ENCODE measurements at places on chromosomes 3 and 15. TPM values are rescaled to one million over a fixed set of nuclear protein-coding genes. Genes with fewer than 3 reads are reported as not detected.

GRCh38 chr15:23828786-23829185 is 141.7 kb upstream of the NDN start:
- H3K27me3 ChIP-seq = no peaks in the 10 kb centered on the region
- no peaks in the 10 kb centered on the region for H3K4me1 ChIP-seq
- H3K4me3 ChIP-seq = no peak overlapping the region
- no peaks in the 10 kb centered on the region for H3K36me3 ChIP-seq
- no peak for DNase-seq
- no peak overlapping the region for H3K27ac ChIP-seq

GRCh38 chr3:188407158-188407880 is 253.4 kb downstream of the LPP start:
- no peak for DNase-seq
- H3K27ac ChIP-seq = no peak overlapping the region
- H3K36me3 ChIP-seq = peaks cover 32% of the 10 kb centered on the region
- H3K4me1 ChIP-seq = no peaks in the 10 kb centered on the region
- no peak overlapping the region for H3K4me3 ChIP-seq

GRCh38 chr3:189304465-189305351 is 132.9 kb downstream of the TPRG1 start:
- peak; percentile 77 for DNase-seq
- no peak overlapping the region for H3K4me3 ChIP-seq
- no peaks in the 10 kb centered on the region for H3K27me3 ChIP-seq
- peaks cover 16% of the 10 kb centered on the region for H3K4me1 ChIP-seq

DNA sequence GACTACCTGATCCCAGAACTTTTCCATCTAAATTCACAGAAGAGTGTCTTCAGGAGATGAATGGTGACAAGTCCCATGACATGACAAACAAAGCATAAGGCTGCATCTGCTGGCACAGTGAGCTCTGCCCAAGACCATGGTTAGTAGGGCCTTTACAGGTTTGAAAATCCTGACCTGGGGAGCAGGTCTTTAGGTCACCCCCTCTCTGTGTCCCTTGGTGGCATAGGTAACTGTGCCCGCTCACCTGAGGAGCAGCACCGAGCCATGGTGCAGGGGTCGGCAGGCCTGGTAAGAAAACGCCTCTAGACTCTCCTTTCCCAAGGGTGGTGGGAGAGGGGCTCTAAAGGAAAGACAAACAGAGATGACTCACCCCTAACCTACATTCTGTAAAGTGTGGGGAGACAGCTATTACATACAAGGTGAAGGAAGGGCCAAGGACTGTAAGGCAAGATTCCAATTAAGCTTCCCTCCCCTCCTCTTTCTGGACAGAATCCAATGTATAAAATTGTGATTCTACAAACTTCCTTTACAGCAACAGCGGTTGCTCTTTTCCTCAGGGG is 74.0 kb downstream of the SATB1 start:
- DNase-seq = no peak
- H3K27me3 ChIP-seq = no peaks in the 10 kb centered on the region
- no peak overlapping the region for H3K27ac ChIP-seq
- H3K36me3 ChIP-seq = no peaks in the 10 kb centered on the region
- no peak overlapping the region for H3K4me3 ChIP-seq

GRCh38 chr3:46380471-46381221 is 9.9 kb downstream of the CCR5 start:
- H3K27me3 ChIP-seq = no peaks in the 10 kb centered on the region
- no peak for DNase-seq
- H3K27ac ChIP-seq = no peak overlapping the region
- no peaks in the 10 kb centered on the region for H3K4me1 ChIP-seq

- no peaks in the 10 kb centered on the region for H3K27me3 ChIP-seq
- no peak overlapping the region for H3K4me3 ChIP-seq
- no peak for DNase-seq
- no peaks in the 10 kb centered on the region for H3K4me1 ChIP-seq
- no peaks in the 10 kb centered on the region for H3K36me3 ChIP-seq
- H3K27ac ChIP-seq = peak overlapping the region; percentile 31
Measured at GRCh38 chr3:104521606-104522336, 844.9 kb upstream of the ALCAM start.

DNA sequence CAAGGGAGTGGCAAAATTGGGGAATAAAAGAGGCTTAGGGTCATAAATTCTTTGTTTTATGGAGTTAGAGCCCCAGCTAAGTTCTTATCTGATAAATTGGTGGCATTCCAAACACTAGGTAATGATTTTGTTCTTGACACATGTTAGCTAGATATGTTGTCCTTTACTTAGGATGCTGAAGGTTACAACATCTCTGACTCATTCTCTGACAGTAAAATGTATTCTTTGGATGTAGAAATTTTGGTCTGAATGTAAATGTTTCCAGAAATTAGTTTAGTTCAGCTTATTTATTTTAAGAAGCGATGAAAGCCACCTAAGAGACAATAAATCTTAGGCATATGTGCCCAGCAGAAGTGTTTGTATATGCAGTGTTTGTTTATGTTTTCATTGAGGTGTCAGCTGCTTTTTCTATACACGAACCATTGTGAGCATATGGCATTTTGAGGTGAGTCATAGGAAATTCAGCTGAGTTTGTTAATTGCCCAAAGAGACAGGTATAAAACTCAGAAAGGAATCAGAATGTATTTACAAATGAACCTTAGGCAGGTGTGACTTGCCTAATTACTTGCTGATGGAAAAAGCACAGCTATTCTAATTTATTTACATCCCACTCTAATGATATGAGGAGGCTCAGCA is 247.7 kb downstream of the AGBL1 start:
- H3K4me3 ChIP-seq = no peak overlapping the region
- no peaks in the 10 kb centered on the region for H3K36me3 ChIP-seq
- no peak for DNase-seq
- no peak overlapping the region for H3K27ac ChIP-seq
- no peaks in the 10 kb centered on the region for H3K27me3 ChIP-seq
- H3K4me1 ChIP-seq = no peaks in the 10 kb centered on the region

DNA sequence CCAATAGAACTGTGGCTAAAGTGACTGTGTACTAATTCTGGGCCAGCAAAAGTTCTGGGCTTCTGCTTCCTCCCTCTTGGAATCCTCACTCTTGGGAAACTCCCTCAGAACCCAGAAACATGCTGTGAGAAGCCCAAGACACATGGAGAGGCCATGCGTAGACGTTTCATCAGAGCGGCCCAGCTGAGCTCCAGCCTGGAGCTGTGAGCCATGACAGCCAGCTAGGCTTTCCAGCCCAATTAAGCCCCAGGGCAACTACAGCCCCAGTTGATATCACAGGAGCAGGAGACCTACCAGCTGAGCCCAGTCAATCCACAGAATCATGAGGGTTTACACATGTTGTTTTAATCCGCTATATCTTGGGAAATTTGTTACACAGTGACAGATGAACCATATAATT is 43.6 kb upstream of the CNOT10 start:
- H3K4me3 ChIP-seq = no peak overlapping the region
- H3K36me3 ChIP-seq = no peaks in the 10 kb centered on the region
- no peak for DNase-seq
- H3K27ac ChIP-seq = no peak overlapping the region

DNA sequence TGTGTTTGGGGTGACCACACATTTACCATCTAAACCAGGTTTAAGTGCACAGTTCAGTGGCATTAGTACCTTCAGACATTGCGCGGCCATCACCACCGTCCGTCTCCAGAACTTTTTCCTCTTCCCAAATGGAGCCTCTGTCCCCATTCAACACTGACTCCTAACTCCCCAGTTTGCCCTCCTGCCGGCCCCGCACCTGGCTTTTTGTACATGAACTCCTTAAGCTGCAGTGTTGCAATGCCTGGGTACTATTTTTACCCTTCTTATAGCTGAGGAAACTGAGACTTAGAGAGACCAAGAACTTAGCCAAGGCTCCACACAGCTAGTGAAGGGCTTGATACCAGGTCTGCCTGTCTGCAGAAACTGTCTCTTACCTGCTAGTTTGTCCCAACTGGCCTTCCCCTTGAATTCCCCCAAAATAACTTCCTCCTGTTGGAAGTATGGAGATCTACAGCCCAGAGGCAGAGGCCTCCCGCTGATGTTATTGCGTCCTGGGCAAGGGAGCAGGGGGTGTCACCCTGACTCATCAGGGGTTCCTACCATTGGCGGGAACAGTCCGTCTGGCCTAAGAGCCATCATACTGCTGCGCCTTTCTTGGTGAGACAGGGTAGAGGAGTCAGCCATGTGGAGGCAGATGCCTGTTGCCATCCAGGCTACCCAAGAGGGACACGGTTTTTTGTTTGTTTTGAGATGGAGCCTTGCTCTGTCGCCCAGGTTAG is 65.6 kb downstream of the GRIP2 start:
- H3K4me1 ChIP-seq = peaks cover 5% of the 10 kb centered on the region
- no peak overlapping the region for H3K27ac ChIP-seq
- H3K27me3 ChIP-seq = no peaks in the 10 kb centered on the region
- no peak for DNase-seq

DNA sequence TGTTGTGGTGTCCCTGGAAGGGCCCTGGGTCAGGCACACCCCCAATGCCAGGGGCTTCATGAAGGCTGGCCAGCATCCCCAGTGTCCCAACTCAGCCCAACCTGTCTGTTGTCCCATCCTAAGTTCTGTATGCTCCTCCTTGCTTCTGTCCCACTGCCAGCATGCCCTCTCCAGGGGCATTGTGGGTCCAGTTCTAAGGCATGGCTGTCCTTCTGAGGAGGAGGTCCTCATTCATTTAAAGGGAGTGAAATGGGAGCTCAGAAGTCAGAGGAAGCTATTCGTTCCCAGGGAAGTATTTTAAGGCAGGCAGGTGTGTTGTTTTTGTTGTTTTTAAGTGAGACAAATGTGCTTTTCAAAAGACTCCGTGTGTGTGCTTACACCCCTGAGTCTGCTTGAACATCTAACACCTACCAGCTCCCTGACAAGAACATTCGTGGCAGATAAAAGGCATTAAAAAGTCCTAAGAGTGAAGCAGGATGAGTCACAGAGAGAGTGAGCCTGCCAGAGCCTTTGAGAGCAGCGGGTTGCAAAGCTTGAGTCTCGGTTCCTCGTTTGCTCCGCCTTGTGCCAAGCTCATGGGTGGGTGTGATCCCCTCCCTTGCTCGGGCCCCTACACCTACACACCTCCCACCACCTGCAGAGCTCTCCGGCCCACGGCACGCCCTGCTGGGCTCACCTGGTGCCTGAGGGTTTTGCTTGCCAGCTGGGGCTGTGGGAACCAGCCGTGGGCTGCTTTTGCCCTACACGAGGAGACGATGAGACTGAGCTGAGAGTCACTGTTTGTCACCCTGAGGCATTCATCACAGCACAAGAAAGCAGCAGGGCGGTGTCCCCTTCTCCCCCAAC is 183.4 kb upstream of the TOPAZ1 start:
- DNase-seq = no peak
- no peaks in the 10 kb centered on the region for H3K36me3 ChIP-seq
- no peaks in the 10 kb centered on the region for H3K27me3 ChIP-seq
- no peak overlapping the region for H3K27ac ChIP-seq
- no peak overlapping the region for H3K4me3 ChIP-seq
- no peaks in the 10 kb centered on the region for H3K4me1 ChIP-seq

GCSAM gene
- 2.3 TPM for total RNA-seq

EOGT gene
- total RNA-seq = 44.2 TPM

MPI gene
- total RNA-seq = 20.4 TPM
